MV-4-11 (cell line): ENCODE measurements at places on chromosomes 4 and X.
A peak's percentile ranks its signal among the peaks of the same experiment; 100 is the strongest.

- DNase-seq, result no peak
Observed at GRCh38 chrX:13374364-13374763, 54.5 kb upstream of the ATXN3L start.

- DNase-seq, result no peak
Observed at GRCh38 chrX:155028129-155028528, 1.5 kb downstream of the FUNDC2 start.

DNA sequence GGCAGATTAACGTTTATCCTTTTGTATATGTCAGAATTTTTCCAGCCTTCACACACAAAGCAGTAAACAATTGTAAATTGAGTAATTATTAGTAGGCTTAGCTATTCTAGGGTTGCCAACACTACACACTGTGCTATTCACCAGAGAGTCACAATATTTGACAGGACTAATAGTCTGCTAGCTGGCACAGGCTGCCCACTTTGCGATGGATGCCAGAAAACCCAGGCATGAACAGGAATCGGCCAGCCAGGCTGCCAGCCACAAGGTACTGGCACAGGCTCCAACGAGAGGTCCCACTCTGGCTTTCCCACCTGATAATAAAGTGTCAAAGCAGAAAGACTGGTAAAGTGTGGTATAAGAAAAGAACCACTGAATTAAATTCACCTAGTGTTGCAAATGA lies 94.8 kb downstream of the TET2 start:
- no peak for DNase-seq

DNA sequence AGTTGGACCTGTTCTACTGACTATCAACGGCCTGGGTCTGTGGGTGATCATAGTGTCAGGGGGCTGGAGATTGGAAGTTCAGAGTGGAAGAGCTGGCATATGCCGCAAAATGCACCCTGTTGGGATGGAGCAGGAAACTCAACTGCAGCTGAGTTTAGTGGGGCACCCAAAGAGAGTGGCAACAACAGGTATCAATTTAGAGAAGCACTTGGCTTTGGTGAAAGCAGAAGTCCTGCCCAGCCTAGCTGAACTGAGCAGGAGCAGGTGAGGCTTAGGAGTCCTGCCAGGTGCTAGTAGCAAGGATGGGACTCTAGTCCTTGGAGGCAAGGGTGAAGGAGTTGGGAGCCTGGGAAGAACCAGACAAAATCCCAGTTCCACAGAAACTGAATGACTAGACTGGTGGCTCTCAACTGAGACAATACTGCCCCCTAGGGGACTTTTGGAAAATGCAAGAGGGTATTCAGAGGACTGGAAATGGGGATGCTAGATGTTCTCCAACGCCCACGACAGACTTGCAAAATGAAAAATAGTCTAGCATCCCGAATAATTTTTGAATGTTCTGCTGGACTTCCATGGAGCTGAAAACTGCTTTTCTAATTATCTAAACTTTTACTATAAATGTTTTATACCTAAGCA lies 49.4 kb downstream of the RTL9 start:
- peak; percentile 20 for DNase-seq

- DNase-seq, result no peak
Observed at GRCh38 chr4:6233929-6234328, 33.6 kb upstream of the JAKMIP1 start.

GRCh38 chr4:187183346-187183745 lies 459.7 kb upstream of the FAT1 start:
- DNase-seq, result no peak

DNA sequence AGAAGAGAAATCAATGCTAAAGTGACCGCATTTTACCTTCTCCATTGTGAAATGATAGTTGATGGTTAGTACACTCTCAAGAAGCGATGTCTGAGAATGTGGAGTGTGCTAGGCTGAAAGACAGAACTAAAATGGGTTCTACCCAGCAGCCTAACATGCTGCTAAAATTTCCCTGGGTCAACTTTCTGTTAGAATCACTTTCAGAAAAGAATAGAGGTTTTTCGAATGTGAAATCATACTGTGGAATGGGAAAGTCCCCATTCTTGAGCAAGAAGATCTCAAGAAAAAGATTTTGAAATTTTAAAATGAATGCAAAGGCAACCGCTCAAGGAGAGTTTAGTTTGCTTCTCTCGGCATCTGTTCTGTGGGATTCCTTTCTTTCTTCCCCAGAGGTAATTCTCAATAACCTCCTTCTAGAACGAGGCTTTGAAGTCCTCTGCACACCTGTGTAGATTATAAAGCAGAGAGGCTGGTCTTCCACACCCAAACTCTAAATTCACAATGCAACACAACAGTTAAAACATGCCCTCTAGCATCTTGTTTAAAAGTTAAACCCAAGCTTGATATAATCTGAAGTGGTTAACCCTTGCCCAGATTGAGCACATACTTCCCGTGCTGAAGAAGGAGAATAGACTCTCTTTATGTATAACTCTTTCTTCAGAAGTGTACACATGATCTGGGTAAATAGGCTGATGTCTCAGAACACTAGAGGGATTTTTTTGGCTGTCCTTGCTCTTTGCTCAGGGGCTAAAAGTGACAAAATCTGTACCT lies 208.7 kb upstream of the KLF3 start:
- DNase-seq, result no peak

DNA sequence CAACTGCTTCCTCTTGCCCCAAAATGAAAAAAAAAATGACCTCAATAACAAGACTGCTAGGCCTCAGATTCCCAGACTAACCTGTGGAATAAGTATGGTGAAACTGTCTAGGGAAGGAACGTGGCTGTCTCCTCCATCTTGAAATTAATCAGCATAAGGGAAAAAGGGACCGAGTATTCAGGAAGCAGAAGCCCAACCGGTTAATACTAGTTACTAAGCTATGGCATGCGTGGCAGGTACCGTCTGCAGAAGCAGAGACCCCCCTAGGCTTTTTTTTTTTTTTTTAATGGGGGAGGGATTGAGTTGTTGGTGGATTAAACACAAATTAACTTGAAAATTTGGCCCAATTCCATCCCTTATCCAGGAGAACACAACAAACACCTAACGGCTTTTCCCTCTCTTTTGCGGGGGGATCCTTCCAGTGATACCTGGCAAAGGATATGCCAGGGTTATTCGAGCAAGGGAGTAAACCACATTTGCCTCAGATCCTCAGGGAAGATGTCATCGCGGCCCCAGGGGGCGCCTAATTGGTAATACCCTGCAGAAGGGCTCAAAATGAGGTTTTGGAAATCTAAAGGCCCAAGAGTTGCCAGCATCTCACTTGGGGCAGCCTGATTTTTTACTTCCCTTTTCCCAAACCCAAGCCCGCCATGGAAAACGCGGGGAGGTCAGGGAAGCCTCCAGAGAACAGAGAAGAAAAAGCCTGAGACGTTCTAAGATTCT lies 893 bp downstream of the RLIM start:
- DNase-seq, result peak; percentile 12

- DNase-seq, result no peak
Observed at GRCh38 chr4:70868778-70869177, 29.1 kb upstream of the GRSF1 start.

- DNase-seq, result no peak
Observed at GRCh38 chrX:130878350-130879341, 24.4 kb downstream of the ENOX2 start.

DNA sequence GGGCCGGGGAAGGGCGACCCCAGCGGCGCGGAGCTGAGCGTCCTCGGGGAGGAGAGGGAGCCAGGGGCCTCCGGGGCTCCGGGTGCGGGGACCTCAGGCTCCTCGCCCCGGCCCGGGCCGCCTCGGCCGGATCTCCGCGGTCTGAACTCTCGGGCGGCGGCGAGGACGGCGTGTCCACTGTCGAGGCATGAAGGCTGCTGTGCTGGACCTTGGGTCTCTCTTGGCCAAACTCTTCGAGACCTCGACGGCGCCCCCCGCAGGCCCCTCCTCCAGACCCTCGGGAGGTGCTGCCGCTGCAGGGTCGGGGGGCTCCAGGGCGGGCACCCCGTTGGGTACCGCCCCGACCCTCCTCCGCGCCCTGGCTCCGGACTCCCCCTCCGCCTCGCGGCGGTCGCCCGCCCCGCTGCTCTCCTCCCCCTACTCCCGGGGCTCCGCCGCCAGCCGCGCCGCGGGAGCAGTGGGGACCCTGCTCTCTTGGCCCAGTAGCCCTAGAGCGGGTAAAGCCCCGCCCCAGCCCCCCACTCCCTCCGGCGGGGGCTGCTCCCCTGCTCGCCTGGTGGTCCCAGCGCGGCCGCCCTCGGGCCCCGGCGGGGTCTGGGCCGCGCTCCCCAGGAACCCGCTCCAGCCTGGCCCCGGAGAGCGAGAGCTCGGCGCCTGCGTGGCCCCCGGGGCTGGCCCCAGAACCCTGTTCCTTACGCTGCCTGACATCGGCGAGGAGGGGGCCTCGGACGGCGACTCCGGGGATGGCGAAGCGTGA lies 564 bp downstream of the FAM149A start:
- no peak for DNase-seq

- peak; percentile 26 for DNase-seq
Observed at GRCh38 chrX:103376118-103376978, at the start of gene BEX3. Gene BEX3 (plus strand): TSS chrX:103376538. CDS start chrX:103377522, 984 bp downstream.

DNA sequence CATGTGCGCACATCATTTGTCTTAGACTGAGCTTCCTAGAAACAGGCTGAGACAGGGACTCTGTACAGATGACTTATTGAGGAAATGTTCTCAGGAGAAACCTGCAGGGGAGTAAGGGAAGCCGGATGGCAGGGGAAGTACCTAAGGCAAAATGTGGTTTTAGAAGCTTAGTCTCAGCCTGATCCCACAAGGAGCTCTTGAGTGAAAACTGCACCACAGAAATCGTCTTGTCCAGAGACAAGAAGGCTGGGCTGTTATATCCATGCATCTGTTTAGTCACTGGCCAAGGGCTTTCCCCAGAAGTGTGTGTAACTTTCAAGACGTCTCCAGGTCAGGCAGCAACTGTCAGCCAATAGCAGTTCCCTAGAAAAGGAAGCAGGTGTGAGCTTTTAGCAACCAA lies 86.0 kb downstream of the FUNDC1 start:
- DNase-seq, result peak; percentile 18

DNA sequence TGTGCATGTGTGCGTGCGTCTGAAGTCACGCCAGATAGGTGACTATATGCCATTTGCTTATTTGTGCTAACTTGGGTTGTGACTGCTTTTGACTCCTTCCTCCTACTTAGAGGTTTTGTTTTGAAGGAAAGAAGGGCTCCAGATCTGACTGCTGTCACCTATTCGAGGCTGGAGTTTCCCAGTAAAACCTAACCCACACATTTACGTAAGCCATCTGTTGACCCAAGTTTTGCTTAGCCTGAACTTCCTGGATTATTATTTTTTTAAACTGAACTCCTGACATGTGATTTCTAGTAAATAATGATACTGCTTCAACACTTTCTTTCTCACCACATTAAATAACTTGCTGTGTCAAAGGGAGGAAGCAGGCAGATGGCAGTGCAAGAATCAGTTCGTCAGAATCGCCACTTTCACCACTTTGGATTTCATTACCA lies 41.5 kb downstream of the DTHD1 start:
- DNase-seq, result peak; percentile 64

DNA sequence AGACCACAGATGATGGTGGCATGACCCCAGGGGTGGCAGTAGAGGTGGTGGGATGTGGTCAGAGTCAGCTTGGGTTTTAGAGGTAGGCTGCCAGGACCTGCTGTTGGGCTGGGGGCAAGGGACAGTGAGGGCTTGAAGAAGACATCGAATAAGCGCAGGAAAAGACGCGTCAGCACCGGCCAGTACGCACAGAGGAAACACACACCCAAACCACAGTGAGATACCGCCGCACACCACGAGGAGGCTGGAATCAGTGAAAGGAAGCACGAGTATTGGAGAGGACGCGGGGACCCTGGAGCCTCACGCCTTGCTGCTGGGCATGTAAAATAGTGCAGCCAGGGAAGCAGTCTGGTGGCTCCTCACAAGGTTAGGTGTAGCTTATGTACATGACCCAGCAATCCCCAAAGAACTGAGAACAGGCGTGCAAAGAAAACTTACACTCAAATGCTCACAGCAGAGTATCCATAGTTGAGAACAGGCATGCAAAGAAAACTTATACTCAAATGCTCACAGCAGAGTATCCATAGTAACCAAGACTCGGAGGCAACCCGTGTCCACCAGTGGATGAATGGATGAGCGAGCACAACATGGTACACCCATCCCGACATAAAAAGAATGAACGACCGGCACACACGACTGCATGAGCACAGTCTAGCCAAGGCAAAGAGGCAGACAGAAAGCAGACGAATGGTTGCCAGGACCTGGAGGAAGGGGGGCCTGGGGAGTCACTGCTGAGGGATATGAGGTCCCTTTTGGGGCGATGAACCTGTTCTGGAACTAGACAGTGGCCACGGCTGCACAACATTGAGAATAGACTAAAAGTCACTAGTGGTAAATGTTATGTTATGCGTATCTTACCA lies 13.3 kb downstream of the PDZD4 start:
- peak; percentile 1 for DNase-seq

GRCh38 chrX:134625315-134625718 lies 33.0 kb downstream of the PLAC1 start:
- no peak for DNase-seq

DNA sequence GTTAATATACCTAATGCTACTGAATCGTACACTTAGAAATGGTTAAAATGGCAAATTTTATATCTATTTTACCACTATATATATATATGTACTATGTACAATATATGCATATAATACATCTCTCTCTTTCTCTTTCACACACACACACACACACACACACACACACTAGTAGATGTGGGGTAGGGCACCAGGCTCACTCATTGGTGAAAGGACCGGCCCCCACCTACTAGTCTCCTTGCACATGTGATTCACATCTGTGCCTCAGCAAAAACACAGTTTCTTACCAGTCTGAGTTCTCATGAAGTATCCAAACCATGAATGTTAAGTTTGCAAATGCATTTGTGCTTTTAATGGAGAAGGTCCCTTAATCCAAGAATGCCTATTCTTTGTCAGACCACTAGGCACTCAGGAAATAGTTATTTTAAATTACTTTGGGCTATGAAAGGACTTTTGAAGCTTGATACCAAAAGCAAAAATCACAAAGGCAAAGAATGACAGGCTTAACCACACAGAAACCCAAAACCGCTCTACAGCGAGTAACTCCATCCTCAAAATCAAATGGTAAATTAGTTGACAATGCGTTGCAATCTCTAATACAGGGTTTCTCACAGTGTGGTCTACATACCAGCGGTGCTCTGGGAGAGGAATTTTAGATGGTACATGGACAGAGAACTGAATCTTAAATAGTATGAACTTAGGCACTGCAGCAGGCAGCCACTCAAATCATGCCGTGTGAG lies 5.8 kb downstream of the TSC22D3 start:
- DNase-seq, result no peak

DNA sequence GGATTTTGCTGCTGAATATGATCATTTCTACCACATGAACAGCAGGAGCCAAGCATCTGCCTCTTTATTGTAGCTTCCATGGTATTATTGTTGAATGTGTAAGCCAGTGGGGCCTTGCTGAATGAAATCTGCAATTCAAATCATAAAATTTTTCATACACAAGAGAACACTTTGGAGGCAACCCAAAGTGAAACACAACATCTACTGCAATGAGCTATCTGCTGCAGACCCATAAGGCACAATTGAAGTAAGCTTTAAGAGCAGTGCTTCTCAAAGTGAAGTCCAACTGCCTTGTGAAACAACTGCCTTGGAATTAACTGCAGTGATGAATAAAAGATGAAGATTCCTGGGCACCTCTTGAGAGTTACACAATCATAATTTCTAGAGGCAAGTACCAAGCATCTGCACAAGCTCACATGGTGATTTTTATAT lies 626.3 kb upstream of the INTU start:
- no peak for DNase-seq

- no peak for DNase-seq
Observed at GRCh38 chr4:138330531-138330930, 88.4 kb upstream of the SLC7A11 start.
